ENCODE measurements at places on chromosomes 5 and 9.

DNA sequence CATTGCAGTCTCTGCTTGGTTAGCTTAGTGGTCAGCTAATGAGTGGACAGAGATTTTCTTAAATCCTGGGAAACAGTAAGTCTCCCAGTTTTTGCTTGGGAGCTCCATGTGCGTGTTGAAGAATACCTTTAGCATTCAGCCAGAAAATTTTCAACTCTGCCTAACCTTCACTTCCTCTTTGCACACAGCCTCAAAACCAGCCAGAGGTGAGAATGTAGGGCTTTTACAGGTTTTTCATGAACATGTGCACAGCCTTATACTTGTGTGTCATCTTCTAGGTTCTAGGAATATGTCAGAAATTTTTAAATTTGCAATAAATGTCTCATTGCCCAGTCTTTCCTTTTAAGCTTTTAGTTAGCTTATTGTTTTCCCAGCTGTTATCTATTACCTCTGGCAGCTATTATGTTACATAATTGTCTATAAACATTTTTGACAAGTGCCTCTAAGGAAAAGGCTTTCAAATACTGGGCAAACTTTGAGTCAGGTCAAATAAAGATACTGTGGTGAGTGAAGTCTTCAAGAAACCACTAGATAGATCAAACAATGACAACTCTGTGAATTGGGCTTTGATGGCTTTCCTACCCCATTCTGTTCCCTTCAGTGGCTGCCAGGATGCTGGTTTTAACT is 12.7 kb downstream of the ADGRV1 start:
- no peak for DNase-seq

- no peak for DNase-seq
These were observed 12.8 kb upstream of the DDX41 start for GRCh38 chr5:177529247-177530203.

DNA sequence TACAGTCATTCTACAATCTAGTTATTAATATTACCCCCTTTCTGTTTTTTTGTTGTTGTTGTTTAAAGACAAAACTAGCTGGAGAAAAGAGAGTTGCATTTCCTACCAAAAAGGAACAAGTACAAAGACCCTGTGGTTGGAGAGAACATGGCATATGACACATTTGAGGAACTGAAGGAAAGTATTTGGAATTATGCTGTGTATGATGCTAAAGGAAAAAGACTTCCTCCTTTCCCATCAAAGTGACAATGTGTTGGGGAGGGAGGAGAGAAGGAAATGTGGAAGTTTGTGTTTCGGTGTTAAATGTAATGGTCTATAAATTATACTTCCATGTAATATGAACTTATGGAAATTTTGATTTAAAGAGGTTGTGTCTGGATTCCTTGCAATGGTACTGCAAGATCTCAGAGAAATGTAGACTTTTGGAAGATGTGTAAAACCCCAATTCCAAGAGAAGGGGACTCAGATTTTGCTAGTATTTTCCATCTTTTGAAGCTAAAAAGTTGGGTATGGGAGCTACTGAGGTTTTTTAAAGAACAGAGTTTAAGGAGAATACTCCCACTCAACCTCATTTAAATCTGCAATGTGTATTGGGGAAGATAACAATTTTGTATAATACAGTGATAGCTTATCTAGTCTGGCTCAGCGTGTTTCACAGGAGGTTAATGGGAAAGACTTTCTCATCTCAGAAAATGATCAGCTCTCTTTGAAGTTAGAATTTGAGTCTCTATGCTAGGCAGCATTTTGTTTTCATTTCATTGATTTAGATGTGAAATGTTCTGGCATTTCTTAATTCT is 15.4 kb upstream of the TNFSF8 start:
- no peak for DNase-seq

GRCh38 chr9:37987467-37987981 is 81.5 kb downstream of the SHB start:
- no peak for DNase-seq

DNA sequence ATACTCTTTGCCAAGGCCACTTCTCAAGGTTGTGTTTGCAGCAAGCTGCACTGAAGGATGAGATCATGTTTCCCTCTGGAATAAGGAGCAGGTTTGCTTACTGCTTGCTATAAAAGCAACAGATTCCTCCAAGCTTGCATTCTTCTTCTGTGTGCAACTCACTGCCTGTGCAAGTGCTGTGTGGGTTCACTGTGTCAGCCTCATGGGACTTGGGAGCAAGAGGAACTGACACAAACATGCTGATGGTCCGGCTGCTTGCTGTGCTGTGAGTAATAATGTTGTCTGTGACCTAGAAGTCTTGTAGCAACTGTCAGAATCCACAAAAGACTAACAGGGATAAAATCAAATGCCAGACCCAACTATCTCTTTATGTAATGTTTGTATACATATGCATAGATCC is 33.6 kb upstream of the SHC3 start:
- DNase-seq, result no peak

DNA sequence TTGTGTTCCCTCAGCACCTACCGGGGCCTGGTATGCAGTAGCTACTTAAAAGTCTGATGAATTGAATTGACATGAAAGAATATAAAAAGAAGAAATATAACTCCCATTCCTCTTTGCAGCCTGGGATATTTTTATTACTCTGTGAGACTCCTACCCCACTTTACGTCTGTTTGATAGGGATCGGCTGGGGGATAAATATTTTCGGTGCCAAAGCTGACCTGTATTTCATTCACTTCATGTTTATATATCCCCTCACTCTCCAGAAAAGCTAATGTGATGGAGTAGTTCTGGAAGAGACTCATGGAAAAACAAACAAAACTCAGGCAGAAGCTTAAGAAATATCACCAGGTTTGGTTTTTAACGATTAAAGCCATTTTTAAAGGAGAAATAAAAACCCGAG is 108.2 kb upstream of the TBC1D2 start:
- DNase-seq, result no peak
